IMR-90 (cell line): ENCODE measurements at places on chromosomes 5 and 9. TPM values are rescaled to one million over a fixed set of nuclear protein-coding genes. Genes with fewer than 3 reads are reported as not detected.

DNA sequence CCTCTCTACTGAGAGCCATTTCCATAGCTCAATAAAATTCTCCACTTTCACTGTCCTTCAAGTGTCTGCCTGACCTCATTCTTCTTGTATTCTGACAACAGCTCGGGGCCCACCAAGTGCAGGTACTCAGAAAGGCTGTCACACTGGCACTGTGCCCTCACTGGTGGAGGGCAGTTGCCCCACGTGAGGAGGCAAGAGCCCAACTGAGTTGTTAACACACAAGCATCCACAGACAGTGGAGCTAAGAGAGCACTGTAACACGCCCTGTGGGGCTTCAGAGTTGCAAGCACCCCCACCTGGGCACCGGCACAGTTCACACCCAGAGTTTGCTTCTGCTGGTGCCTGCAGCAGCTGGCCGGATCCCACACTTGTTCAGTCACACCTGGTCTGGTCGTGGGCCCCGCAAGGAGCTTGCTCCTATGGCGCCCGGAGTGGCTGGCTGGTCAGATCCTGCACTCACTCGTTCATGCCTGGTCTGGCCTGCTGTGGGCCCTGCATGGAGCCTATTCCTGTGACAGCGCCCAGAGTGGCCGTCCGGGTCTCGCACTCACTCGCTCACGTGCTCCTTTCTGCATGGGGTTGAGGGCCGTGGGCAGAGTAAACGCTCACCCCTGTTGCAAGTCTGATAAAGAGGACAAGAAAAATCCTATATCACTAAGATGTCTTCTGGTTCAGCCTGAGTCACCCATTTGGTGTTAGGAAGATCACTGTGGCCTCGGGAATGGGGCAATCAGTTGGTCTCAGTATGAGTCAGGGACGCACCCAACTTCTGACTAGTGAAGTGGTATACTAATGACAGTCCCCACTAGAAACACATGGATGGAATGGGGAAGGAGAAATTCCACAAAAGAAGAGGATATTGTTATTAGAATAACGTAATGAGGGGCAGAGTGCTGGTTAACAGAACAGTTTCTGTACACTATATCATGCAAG is 87.0 kb upstream of the CCNH start:
- no peak overlapping the region for H3K4me3 ChIP-seq
- no peaks in the 10 kb centered on the region for H3K36me3 ChIP-seq
- H3K27ac ChIP-seq, result no peak overlapping the region
- no peaks in the 10 kb centered on the region for H3K27me3 ChIP-seq

DNA sequence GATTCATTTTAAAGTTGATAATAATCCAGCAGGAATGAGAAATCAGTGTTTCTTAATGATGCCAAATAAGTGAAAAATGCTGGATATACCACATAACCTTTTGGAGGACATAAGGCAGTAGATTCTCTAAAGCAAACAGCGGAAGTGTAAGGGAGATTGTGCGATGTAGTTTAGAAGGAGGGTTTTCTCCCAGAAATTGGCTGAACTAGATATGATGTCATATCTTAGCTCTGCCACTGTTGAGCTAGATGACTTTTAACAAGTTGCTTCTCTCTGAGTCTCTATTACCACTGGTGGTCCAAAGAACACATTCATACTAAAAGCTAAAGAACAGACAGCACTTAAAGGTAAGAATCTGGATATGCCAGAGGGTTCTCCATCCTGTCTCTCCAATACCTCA is 107.0 kb downstream of the NR6A1 start:
- H3K36me3 ChIP-seq, result no peaks in the 10 kb centered on the region
- peaks cover 10% of the 10 kb centered on the region; the same call in 1 of the 2 replicates for H3K4me1 ChIP-seq
- H3K27ac ChIP-seq, result no peak overlapping the region
- no peak for DNase-seq
- no peak overlapping the region for H3K4me3 ChIP-seq

FAM151B gene
- 2.8 and 2.9 TPM in 2 replicates for total RNA-seq

TMEFF1 gene
- total RNA-seq, result 0.90 and 1.9 TPM in 2 replicates

SUSD1 gene
- 4.2 and 4.7 TPM in 2 replicates for total RNA-seq

INSYN2B gene
- 33.5 and 43.6 TPM in 2 replicates for total RNA-seq

GRCh38 chr5:65861830-65862241 is 64.5 kb upstream of the ERBIN start:
- no peak overlapping the region for H3K4me3 ChIP-seq
- peaks cover 10% of the 10 kb centered on the region for H3K4me1 ChIP-seq
- peak; percentile 92 for DNase-seq
- no peaks in the 10 kb centered on the region for H3K27me3 ChIP-seq

- H3K4me1 ChIP-seq, result no peaks in the 10 kb centered on the region
- no peaks in the 10 kb centered on the region for H3K27me3 ChIP-seq
- peak; percentile 90 for DNase-seq
- no peaks in the 10 kb centered on the region for H3K36me3 ChIP-seq
Observed at GRCh38 chr5:98755406-98755805, 18.1 kb upstream of the RGMB start.

- no peaks in the 10 kb centered on the region for H3K27me3 ChIP-seq
- no peak overlapping the region for H3K27ac ChIP-seq
- H3K4me1 ChIP-seq, result no peaks in the 10 kb centered on the region
- no peak for DNase-seq
- H3K36me3 ChIP-seq, result no peaks in the 10 kb centered on the region
Observed at GRCh38 chr9:90167914-90168313, 474.7 kb downstream of the DIRAS2 start.

GRCh38 chr9:136309101-136309801 is 5.4 kb upstream of the CCDC187 start:
- no peaks in the 10 kb centered on the region for H3K4me1 ChIP-seq
- no peak overlapping the region for H3K4me3 ChIP-seq
- no peaks in the 10 kb centered on the region for H3K36me3 ChIP-seq
- H3K27ac ChIP-seq, result no peak overlapping the region
- DNase-seq, result no peak

GRCh38 chr5:132315529-132316067 is 21.4 kb downstream of the SLC22A4 start:
- H3K27me3 ChIP-seq, result no peaks in the 10 kb centered on the region
- H3K27ac ChIP-seq, result no peak overlapping the region
- peaks cover 8% of the 10 kb centered on the region for H3K36me3 ChIP-seq
- H3K4me3 ChIP-seq, result no peak overlapping the region
- no peak for DNase-seq
- H3K4me1 ChIP-seq, result peaks cover 4% of the 10 kb centered on the region; the same call in 1 of the 2 replicates

GRCh38 chr5:16580382-16580781 is 36.4 kb downstream of the RETREG1 start:
- peaks cover 12% of the 10 kb centered on the region for H3K27me3 ChIP-seq
- H3K36me3 ChIP-seq, result no peaks in the 10 kb centered on the region
- no peak for DNase-seq
- H3K27ac ChIP-seq, result no peak overlapping the region

- H3K27me3 ChIP-seq, result no peaks in the 10 kb centered on the region
- peaks cover 11% of the 10 kb centered on the region for H3K36me3 ChIP-seq
- no peak overlapping the region for H3K4me3 ChIP-seq
- H3K27ac ChIP-seq, result no peak overlapping the region
- peak; percentile 38 for DNase-seq
- H3K4me1 ChIP-seq, result peaks cover 4% of the 10 kb centered on the region; the same call in 1 of the 2 replicates
Observed at GRCh38 chr5:71482132-71482531, 26.7 kb downstream of the BDP1 start.

DNA sequence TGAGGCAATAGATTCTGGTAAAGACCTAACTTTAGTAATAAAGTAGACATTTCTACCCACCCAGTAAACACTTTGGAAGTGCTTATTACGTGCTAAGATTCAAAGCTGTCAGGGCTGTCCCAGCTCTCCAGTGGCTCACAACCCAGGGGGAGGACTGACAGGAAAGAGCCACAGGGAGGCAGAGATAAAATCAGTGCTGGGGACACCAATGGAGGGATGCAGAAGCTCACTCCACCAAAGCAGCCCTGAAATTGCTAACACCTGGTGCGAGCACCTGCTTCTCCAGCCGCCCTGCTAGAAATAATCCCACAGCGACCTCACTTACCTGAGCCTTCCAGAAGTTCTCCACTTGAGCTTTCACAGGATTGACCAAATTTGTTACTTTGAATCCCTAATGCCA is 501.0 kb downstream of the BNC2 start:
- no peak overlapping the region for H3K4me3 ChIP-seq
- H3K27ac ChIP-seq, result no peak overlapping the region; the same call in 1 of the 2 replicates
- H3K4me1 ChIP-seq, result peaks cover 10% of the 10 kb centered on the region
- no peaks in the 10 kb centered on the region for H3K27me3 ChIP-seq

COL15A1 gene
- total RNA-seq, result 1.9 and 2.2 TPM in 2 replicates

DNA sequence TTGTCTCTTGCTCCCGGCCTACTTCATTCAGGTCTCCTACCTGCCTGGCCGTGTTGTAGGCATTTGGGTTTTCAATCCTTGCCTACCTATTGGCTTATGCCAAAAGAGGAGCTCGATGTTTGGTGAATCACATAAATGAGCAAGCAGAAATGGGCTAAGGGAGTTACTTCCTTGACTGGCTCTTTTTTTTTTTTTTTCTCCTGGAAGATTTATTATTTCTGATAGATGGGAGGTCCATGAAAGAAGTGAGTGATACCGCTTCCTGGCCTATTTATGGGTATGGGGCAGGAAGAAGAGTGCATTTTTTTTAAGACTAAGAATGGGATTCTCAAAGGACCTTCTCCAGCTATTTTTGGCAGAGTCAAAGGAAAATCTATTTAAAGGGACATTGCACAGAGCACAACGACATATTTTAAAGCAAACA is 294.1 kb downstream of the ARHGAP26 start:
- no peaks in the 10 kb centered on the region for H3K27me3 ChIP-seq
- H3K36me3 ChIP-seq, result no peaks in the 10 kb centered on the region

GRCh38 chr9:133844398-133844784 is 106.2 kb upstream of the SARDH start:
- no peaks in the 10 kb centered on the region for H3K27me3 ChIP-seq
- H3K4me3 ChIP-seq, result no peak overlapping the region
- H3K36me3 ChIP-seq, result no peaks in the 10 kb centered on the region

GRCh38 chr5:144844086-144844485 is 673.4 kb downstream of the KCTD16 start:
- no peak overlapping the region for H3K27ac ChIP-seq
- H3K4me1 ChIP-seq, result no peaks in the 10 kb centered on the region
- no peak overlapping the region for H3K4me3 ChIP-seq
- no peak for DNase-seq

GRCh38 chr5:55572600-55572999 is 37.8 kb upstream of the PLPP1 start:
- no peak for DNase-seq
- H3K4me3 ChIP-seq, result no peak overlapping the region
- H3K4me1 ChIP-seq, result peaks cover 6% of the 10 kb centered on the region
- no peak overlapping the region for H3K27ac ChIP-seq

GKAP1 gene
- 0.18 and 1.7 TPM in 2 replicates for total RNA-seq

KIF4B gene
- under 0.01 TPM in 2 replicates for total RNA-seq

NRARP gene
- not detected in 2 replicates for total RNA-seq

DNA sequence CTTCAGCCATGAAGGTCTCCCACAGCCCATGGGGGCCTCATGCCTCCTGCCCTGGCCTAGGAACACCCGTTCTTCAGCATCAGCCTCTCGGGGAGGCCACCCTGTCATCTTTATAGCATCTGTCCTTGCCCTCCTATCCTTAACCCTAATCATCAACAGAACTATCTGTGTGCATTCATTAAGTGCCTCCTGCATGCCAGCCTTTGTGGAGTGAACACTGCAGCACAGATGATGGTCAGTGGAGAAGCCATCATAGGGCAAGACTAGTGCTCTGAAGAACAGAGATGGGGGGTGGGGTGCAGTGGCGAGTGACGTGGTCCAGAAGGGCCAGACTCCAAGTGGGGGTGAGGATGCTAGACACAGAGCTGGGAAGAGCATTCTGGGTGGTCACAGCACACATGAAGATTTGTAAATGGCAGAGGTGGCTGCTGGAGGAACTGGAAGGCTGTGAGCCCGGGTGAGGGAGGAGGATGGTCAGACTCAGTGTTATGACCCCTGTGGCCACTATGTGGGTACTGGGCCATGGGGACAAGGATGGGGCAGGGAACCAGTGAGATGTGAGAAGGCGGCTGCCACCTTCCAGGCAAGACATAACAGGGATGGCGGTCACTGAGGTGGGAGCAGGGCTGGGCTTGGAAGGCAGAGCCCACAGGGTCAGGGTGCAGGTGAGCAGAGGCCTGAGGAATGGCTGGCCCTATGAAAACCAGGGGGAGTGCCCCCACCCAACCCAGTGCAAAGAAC is 3.6 kb upstream of the CARD19 start:
- H3K36me3 ChIP-seq, result no peaks in the 10 kb centered on the region
- no peaks in the 10 kb centered on the region for H3K27me3 ChIP-seq
- DNase-seq, result no peak
- H3K4me1 ChIP-seq, result peaks cover 14% of the 10 kb centered on the region
- peak overlapping the region; percentile 10; the same call in 1 of the 2 replicates for H3K27ac ChIP-seq

- DNase-seq, result peak; percentile 4
- no peak overlapping the region for H3K4me3 ChIP-seq
- no peak overlapping the region for H3K27ac ChIP-seq
- no peaks in the 10 kb centered on the region for H3K27me3 ChIP-seq
Observed at GRCh38 chr5:116583085-116583861, 8.7 kb upstream of the SEMA6A start.

DNA sequence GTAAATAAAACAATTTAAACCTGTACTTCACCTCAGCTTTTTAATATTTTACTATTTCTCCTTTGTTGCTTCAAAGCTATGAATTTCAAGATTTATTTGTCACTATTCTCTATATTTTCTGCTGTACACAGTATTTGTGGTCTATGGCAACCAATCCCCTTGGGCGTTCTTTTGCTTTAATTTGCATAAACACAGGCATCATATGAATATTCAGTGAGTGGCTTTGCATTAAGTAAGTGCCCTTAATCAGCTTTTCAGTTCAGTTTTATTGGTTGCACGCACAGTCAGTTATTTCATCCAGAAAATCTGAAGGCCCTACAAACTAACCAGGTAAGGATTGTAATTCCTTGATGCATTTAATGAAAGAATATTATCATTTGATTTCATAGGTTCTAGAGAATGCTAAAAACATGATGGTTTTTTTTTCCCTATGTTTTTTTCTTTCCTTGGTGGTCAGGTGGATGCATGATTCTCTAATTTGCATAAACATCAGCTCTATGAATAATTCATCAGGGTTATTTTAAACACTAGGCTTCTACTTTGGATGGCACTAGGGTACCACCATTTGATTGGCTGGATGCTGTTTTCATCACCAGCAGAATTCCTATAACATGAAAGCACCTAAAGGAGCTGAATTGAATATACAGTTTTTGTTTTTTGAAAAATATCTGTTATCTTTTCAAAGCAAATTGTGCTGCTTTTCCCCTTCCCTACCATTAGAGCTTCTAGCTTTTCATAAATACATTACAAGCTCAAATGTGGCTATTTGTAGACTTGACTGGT is 249.2 kb upstream of the CCNH start:
- no peak overlapping the region for H3K4me3 ChIP-seq
- H3K27me3 ChIP-seq, result no peaks in the 10 kb centered on the region
- H3K4me1 ChIP-seq, result no peaks in the 10 kb centered on the region
- H3K27ac ChIP-seq, result no peak overlapping the region

IL5 gene
- not detected in 2 replicates for total RNA-seq

DNA sequence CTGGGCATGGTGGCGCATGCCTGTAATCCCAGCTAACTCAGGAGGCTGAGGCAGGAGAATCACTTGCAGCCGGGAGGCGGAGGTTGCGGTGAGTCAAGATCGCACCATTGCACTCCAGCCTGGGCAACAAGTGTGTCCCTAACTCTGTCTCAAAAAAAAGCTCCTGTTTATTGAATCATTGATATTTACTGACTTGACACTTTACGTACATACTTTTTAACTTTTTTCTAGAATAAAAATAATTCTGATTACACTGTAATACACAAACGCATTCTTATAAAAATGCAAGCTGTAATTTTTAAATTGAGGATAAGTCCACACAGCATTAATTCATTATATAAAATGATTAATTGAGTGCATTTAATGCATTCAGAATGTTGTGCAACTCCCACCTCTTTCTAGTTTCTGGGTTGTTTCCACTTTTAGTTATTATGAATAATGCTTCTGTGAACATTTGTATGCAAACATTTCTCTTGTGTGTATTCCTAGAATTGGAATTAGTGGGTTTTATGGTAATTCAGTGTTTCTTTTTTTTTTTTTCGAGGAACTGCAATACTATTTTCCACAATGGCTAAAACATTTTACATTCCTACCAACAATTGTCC is 15.7 kb downstream of the ERCC6L2 start:
- DNase-seq, result no peak
- H3K27ac ChIP-seq, result no peak overlapping the region
- no peak overlapping the region for H3K4me3 ChIP-seq
